ENCODE measurements at places on chromosomes 1 and 21.

DNA sequence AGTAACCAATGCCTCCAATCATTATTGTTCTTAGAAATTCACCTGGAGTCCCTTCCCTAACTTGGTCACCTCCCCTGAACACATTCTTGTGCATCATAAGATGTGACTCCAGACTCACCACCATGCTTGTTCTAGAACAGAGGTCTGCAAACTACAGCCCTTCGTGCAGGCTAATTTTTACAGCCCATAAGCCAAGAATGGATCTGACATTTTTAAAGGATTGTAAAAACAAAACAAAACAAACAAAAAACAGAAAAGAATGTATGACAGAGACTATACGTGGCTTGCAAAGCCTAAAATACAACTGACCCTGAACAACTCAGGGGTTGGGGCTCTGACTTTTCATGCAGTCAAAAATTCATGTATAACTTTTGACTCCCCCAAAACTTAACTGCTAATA lies 6.2 kb upstream of the HIVEP3 start:
- no peak for DNase-seq

DNA sequence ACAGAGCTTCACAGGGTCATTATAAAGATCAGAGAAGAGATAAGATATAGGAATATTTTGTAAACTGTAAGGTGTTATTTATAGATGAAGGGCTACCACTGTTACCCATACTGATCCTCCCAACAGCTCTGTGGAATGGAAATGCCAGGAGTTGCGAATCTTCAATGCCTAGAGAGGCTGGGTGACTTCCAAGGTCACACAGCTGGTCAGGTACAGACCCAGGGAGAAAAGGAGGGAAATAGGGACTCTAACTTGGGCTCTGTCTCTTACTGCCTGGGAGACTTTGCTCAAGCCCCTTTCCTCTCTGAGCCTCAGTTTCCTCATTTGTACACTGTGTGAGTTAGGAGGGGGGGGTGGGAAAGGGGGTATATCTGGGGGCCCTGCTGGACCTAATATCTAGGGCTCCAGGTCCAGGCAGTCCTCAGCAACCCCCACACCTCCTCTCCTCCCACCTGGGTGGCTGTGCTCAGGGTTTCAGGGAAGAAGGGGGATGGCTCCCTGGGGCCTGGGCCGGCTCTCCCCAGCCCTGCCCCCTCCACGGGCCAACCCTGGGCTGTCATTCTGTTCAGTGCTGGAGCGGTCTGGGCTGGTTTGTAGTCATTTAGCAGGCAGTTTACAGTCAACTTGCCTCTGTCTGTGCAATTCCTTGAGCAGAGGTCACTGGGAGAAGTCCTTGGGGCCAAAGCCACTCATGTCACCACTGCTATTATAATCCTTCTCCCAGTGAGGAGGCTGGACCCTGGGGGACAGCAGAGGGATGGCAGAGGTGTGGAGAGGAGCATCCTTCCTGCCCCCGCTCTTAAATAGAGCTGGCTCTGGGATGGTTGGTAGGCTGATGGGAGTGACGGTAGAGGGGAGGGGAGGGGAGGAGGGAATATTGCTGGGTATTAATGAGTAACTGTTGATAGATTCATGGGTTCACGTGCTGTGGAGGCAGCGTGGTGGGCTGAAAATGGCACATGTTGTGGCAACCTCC lies 1.7 kb downstream of the BSND start:
- no peak for DNase-seq

DNA sequence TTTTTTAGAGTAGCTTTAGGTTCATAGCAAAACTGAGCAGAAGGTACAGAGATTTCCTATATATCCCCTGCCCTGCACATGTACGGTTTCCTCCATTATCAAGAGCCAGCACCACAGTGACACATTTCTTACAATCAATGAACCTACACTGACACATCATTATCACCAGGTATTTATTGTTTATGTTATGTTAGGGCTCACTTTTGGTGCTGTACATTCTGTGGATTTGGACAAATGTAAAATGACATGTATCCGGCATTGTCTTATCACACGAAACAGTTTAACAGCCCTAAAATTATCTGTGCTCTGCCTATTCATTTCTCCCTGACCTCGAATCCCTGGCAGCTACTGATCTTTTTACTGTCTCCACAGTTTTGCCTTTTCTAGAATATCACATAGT lies 93.7 kb upstream of the DPH5 start:
- no peak for DNase-seq

DNA sequence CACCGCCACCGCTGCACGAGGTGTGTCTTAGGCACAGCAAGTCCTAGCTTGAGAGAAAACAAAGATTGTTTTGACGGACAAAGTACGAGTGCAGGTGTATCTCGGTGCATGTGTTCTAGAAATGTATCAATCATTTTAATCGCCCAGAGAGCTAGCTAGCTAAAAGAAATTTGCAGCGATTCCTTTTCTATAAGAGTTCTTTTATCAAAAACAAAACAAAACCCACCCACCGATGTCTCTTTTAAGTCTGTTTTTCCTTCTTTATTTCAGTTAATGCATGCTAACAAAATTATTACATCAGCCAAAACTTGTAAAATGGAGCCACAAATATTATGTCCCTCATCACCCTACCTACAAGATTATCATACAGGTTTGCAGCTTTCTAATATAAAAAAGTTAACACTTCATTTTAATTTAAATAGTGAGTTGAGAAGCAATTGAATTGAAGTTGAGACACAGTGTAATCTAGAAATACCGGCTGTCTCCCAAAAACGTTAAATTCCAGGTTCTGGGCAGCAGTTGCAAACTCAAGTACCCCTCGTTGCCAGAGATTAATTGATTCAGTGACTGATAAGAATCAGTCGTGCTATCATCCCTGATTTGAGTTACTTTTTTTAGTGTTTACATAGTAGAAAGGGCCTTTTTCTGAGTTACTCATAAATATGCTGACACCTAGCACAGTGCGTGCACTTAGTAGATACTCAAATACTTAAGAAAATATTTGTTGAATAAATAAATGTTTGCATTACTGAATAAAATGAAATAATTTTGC lies 1.5 kb upstream of the SYDE2 start:
- no peak for DNase-seq

- no peak for DNase-seq
Measured at GRCh38 chr1:109816175-109816811, 52.6 kb upstream of the EPS8L3 start.

DNA sequence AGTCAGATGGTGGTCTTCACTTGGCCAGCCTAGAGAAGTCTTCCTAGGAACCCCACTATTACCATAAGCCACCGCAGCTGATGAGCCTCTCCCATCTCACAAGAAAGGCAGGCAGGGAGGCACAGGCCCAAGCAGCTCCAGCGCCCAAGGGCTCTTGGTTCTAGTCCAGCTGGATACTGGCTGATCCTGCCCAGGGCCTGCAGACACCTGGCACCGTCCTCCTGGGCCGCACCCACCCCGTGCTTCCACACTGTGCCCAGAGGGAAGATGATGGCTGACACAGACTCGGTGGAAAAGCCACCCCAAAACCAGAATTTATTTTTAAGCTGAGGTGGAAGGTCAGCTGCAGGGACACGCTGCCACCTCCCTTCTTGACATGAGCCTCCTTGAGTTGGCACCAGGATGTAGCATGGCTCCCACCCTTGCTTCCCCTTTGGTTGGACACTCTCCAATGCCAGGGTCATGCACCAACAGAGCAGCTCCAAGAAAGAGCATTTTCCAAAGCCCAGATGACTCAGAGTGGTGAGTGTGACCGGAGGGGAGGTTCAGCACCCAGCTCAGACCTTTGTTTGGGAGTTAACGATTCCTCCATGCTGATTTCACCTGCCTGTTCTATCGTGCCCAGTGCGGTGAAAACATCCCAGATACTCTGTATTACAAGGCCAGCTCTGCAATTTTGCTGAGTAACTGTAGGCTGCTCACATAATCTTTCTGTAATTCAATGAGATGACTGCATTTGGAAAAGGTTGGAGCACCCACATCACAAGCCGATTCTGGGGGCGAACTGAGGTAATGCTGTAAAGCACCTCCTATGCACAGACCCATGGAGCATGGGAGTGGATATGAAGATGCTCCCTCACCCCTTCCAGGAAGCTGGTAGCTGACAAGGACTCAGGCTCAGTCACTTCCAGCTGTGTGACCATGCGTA lies 63.1 kb upstream of the SLC2A1 start:
- DNase-seq, result no peak

GRCh38 chr1:180177931-180178330 lies 23.3 kb downstream of the QSOX1 start:
- DNase-seq, result no peak

DNA sequence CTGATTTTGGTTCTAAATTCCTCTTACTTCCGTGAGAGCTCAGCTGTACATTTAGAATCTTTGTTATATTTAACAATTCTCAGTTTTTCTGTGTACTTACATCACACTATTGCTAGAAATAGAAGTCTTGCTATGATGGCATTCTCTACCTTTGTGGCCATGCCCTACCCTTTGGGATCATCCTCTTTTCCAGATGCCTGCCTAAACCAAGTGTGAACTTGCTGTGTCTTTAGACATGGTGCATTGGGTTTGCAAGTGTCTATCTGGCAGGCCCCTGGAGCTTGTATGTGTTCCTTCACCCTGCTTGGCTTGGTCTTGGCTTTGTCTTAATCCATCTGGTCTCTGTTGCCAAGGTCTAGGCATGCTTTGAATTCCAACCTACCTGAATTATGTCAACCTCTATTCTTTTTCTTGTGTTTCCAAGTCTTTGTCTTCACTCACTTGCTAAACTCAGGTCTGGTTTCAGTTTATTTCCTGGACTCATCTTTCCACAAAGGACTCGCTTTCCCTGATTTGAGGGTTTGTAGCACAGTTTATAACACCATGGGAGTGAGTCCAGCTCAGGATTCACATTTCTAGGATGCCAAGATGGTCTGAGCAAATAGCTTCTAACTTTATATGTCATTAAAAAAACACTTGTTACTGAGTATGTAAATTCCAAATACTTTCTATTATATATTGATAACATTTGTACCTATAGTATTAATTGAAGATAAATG lies 20.6 kb upstream of the APOBEC4 start:
- no peak for DNase-seq

DNA sequence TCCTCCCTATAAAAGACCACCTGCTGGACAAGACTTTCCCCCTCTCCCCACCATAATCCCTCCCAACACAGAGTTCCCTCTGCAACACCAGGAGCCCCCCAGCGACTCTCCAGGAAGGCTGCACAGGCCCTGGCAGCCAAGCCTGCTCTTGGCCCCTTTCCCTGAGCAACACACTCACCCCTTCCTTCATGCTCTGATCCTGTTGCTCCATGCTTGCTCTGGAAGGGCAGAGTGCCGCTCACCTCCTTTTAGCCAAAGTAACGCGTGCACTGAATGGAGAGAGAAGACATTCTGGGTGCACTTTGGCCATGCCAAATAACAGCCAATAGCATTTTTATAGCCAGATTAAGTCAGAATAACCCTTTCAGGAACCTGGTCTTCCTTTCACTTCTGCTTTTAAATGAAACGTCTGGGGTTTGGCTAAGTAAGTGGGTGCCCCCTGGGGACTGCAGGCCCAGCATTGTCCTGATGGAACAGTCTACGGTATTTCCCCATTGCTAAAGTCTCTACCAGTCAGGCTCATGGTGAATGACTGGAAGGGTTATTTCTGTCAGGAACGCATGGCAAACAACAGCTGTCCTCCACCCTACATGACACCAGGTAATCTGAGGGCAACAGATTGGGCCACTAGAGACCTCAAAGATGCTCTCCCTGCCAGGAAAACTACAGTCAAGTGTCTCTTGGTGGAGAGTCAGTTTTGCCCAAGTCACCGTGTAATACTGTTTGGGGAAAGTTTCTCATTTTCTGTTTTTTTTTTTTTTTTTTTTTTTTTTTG lies at the start of gene SLC2A5:
Gene SLC2A5, minus strand, starts transcription at position 310 of the 775 bp plus-strand sequence. Its CDS starts 99 bp downstream, at position 211.
- DNase-seq, result no peak

DNA sequence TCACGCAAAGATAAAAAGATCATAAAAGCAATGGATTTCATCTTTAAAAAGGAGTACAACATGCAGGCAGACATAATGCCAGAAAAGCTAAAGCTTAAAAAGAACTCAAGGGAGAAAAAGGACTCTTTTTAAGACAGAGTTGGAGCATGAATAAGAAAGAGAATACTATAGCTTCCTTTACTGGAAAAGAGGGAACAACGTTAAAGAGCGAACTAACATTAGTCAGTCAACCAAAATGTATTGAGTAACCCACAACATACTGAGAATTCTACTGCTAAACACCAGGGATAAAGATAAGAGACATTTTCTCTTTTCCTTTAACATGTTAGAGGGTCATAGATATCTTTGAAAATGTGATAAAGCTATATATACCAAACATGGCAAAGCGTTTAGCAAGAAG lies 182.0 kb downstream of the DUSP10 start:
- DNase-seq, result no peak

DNA sequence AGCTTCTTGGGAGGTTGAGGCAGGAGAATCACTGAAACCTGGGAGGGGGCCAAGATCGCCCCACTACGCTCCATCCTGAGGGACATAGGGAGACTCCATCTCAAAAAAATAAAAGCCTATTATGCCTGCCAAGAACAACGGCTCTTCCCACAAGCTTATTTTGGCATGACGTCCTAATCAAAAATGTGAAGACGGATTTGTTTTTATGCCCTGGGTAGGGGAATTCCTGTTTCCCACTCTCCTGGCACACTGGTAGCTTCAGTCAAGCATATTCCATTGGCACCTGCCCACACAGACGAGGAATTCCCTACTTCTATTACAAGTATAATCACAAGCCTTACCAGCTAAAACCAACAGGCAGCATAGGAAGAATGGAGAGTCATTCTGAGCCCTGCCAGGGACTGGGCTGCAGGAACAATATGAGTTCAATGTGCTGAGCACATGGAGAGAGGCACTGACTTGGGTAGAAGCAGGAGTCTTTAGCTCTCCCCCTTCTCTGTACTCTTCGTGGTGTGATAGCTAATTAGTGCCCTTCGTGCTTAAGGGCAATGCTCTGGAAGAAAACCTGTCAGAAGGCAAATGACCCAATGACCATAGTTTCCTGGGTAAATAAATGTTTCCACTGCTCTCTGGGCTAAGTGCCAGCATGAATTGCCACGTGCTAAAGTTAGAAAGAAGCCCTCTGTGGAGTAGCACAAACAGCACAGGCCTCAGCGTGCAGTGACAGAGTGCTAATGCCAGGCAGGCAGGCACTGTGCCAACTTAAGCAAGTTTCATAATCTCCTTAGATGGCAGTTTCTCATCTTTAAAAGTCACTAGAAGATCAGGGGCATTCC lies 16.8 kb downstream of the TNFSF4 start:
- DNase-seq, result no peak

DNA sequence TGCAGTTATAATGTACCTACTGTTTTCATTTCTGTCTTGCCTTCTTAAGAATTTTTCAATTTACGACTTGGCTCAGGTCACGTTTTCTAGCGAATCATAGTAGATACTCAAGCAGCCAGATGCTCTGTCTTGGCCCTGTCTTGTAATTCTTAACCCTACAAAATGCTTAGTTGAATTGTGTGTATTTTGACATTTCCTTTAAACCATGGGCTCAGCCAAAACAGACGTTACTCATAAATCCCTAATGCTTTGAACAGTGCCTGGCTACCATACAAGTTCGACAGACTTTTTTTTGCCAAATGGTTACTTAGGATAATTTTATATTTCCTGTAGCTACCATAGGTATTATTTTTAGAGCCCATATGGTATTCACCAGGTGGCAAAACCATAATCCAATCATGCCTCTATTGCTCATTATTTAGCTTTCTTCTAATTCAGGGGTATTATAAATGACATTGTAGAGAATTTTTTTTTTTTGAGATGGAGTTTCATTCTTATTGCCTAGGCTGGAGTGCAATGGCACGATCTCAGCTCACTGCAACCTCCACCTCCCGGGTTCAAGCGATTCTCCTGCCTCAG lies 54.3 kb downstream of the KCNK1 start:
- no peak for DNase-seq

GRCh38 chr21:22374218-22374969 lies 1376.2 kb downstream of the NCAM2 start:
- no peak for DNase-seq
